ENCODE measurements at places on chromosomes 3 and 15. TPM values are rescaled to one million over a fixed set of nuclear protein-coding genes. Genes with fewer than 3 reads are reported as not detected.

Gene INSYN1
- total RNA-seq: not detected

Gene ZNF662
- not detected for total RNA-seq

Gene TMCO5A
- total RNA-seq: not detected

Gene EPHB1
- total RNA-seq: 1.3 TPM

DNA sequence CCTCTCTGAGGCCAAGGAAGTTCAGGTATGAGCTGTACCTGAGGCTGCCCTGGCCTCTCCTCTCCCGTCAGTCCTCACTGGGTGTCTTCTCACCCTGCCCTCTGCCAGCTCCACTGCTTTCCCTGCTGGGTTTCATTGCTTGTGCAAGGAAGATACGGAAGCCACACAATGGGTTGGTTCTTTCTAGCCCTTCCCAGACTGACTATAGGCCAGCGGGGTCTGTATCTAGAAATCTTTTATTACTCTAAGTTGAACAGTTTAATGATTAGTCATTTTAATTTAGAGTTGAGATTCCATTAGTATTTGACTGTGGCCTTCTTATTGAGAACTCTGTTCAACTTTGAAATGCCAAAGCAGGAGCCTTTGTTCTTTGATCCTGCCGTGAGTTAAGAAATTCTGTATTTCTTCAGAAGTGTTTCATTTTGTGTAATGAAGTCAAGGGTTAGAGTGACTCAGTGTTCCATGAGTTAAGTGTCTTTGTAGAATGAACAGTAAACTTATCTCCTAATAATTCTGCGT, 16.2 kb downstream of the C3orf62 start:
- no peak for DNase-seq

- DNase-seq: peak; percentile 65
These were observed 5.5 kb upstream of the BMF start for GRCh38 chr15:40114218-40114617.

- DNase-seq: no peak
These were observed 220.2 kb upstream of the LRTM1 start for GRCh38 chr3:55147856-55148720.

- DNase-seq: no peak
These were observed 16.3 kb upstream of the SMAD6 start for GRCh38 chr15:66685638-66686150.

GRCh38 chr3:108486941-108487340, 23.5 kb downstream of the MYH15 start:
- DNase-seq: no peak

DNA sequence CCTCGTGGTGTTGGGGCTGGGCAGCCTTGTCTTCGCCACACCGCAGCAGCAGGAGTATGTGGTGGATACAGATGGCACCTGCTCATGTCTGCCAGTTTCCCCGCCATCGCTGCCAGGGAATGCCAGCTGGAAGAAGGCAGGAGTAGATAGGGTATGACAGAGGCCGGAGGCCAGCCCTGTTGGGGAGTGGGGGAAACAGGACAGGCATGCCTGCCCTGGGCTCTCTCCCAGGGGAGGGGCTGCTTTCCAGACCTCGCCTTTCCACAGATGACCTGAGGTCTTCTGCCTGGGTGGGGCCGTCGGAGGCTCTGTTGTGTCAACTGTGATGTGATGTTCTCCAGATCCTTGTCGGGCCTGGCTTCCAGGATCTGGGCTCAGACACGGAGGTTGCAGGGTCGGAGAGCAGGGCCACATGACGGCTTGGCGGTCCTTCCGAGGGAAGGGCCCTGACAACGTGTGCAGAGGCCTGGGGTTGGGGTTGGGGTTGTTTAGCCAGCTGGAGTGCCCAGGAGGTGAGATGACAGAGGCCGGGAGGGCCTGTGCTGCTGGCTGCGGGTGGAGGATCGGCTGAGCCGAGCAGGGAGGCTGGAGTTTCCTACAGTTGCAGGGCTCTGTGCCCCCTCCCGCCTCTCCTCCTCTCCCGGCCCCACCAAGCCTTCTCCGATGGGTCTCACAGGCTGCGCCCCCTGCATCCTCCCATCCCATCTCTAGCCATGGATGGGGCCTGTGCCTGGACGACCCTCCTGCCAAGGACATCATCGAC, 102.0 kb downstream of the TBC1D2B start:
- DNase-seq: no peak
